ENCODE measurements at places on chromosomes 5 and 9.

DNA sequence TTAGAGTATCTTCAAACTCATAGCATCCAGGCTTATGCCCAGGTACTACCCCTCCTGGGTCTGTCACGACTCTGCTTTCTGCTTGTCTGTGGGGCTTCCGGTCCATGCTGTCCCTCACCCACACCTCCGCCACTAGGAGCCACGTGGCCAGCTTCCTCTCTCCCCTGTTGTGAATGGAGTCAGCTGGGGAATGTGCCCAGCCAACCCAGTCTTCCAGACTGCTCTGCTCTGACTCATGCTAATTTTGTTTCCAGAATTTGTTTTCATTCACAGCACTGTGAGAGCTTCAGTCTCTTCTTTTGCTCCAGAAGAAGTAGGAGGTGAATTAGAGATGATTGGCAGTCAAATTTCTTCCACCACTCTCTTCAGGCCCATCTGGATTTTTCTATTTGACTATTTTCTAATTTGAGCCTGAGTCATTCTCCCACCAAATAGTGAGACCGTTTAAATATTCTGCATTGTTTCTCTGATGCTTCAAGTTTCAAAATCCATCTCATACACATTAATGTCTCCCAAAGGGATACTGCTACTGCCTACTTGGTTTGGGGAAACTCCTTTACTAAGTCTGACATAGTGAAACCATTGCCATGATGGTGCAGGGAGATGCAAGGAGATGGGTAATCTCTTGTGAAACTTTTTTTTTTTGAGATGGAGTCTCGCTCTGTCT, 424.1 kb upstream of the KIF2A start:
- no peak for DNase-seq

DNA sequence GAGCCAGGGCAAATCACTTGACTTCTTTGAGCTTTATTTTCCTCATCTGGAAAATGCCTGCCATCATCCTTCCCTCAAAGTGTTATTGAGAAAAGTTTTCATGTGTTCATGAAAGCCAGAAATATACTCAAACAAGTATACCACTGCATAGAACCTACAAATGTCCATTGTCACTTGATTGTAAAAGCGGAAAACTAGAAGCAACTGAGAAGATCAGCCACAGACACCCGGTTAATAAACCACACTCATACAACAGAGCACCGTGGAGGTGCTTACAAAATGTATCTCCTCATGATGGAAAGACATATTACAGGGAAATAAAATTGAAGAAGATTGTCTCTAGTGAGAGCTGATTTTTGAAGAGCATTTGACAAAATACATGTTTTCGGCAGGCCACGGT, 117.2 kb upstream of the MSX2 start:
- DNase-seq: no peak

- DNase-seq: peak; percentile 55
These were observed 597 bp upstream of the TMEM250 start for GRCh38 chr9:136119061-136119882.

DNA sequence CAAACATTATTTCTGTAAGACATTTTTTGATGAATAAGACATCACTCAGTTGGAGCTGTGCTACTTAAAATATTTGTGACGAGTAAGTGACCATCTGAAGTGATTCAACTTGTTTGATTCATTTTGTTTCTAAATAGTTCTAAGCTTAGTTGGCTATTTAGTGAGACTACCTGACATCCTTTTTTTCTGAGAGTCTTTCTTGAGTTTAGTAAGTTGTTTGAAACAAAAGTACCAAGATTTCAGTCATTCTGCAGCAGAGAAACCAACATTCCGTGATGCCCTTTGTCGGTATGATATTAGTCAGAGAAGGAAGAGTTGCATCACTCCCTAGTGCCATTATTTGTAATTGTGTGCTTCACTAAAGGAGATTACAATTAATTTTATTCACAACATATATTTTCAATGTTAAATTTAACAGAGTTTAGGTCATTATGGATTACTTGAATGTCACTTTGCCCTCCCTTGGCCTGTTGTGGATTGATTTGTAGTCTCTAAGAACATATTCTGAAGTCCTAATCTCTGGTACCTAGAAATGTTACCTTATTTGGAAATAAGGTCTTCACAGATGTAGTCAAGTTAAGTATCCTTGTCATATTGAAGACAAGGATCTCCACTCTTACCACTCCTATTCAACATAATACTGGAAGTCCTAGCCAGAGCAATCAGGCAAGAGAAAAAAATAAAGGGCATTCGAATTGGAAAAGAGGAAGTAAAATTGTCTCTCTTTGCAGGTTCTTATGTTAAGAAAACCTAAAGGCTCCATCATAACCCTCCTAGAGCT, 212.2 kb downstream of the PCSK1 start:
- DNase-seq: no peak

GRCh38 chr5:72015103-72015548, 92.1 kb upstream of the MAP1B start:
- DNase-seq: no peak

GRCh38 chr9:20111173-20111843, 322.5 kb upstream of the SLC24A2 start:
- DNase-seq: no peak

GRCh38 chr9:73597771-73598170, 446.1 kb downstream of the ANXA1 start:
- no peak for DNase-seq

DNA sequence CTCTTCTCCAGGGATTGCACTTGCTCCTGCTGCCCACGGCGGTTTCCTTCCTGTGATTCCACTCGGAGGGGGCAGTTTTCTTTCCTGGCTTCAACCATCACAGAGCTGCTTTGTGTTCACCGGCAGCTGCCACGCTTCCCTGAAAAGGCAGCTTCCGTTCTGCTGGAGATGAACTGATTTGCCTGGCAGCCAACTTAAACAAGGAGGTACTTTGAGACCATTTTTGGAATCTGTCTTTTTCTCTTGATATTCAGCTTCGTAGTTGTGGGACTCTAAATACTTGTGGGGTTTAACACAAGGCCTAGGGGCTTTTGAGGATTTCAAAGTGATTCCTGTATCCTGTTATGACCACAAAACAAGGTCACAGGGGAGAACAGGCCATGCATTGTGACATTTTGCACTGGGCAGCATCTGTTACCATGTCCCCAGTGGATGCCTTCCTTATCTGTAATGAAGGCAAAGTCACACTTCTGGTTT, 192.0 kb downstream of the MTRR start:
- DNase-seq: no peak

GRCh38 chr5:81842795-81843398, 92.0 kb upstream of the SSBP2 start:
- no peak for DNase-seq

- DNase-seq: peak; percentile 44
These were observed 992 bp downstream of the SETD9 start for GRCh38 chr5:56910210-56910965.

Data from left colon (tissue), 2 donors.